ENCODE measurements at places on chromosomes 7 and 10.

- DNase-seq: no peak
These were observed 68.9 kb downstream of the ZNF467 start for GRCh38 chr7:149704507-149704906.

GRCh38 chr10:29157321-29157720 is 131.5 kb upstream of the LYZL1 start:
- no peak for DNase-seq

- no peak for DNase-seq
These were observed 74.0 kb downstream of the PIP4K2A start for GRCh38 chr10:22640359-22640758.

GRCh38 chr7:45977256-45977780 is 56.2 kb upstream of the IGFBP3 start:
- DNase-seq: no peak

DNA sequence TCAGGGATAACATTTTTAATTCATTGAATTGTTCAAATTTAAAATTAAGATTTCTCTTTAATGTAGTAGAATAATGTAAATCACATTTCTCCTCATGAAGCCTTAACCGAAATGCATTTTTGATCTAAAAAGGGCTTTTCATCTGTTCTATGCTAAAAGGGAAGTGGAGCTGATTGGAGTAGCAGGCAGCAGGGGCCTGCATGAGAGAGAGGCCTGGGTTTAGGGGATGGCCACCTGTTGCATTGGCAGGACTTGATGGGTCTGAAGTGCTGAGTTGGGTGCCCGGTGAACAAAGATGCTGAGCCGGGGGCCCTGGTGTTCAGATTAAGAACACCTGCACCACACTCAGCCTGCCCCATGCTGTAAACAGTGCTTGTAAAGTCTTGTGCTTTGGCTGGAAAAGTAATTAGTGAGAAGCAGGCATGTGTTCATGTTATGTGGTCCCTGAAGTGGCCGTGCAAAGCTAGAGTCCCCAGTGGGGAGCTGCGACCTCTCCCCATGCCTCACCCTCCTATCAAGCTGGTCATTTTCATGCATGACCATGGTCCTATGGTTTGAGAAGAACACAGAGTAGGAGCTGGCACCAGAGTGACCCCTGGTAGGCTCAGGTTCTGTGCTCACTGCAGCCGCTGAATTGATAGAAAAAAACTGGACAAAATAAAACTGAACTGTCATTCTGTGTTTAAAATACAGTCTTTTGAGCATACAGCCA is 124.3 kb downstream of the ADCY1 start:
- no peak for DNase-seq

GRCh38 chr7:127375631-127376030 is 16.9 kb downstream of the ZNF800 start:
- no peak for DNase-seq

- DNase-seq: no peak
These were observed 38.1 kb downstream of the CTTNBP2 start for GRCh38 chr7:117835016-117835664.

GRCh38 chr10:49167425-49168170 is 20.6 kb downstream of the TMEM273 start:
- no peak for DNase-seq

- no peak for DNase-seq
These were observed 49.0 kb upstream of the LYZL1 start for GRCh38 chr10:29239569-29240472.

- DNase-seq: no peak
These were observed 525 bp upstream of the CHUK start for GRCh38 chr10:100229819-100230422.

All from activated CD8-positive, alpha-beta memory T cell treated with anti-CD3 and anti-CD28 coated beads for 1 hour (primary cell).